Effector memory CD8-positive, alpha-beta T cell (primary cell): ENCODE measurements at places on chromosomes 1 and 21.

DNA sequence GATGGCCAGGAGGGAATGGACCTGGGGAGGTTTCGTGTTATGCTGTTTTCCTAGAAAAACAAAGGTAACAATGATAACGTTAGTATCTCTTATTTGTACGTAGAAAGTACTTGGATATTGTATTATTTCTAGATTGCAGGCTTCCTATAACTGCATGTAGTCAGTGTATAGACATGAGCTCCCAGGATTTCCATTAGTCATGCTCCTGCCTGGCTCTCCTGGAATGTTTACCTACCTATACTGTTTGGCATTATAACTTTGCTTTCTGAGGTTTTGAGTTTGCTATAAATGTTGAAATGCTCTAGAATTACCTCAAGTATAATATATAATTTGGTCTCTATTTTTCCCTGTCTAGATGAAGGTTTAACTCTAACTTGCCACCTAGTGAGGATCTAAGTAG lies 66.1 kb downstream of the TTC3 start:
- no peaks in the 10 kb centered on the region for H3K27me3 ChIP-seq
- H3K27ac ChIP-seq: peak overlapping the region; percentile 62
- H3K4me3 ChIP-seq: no peak overlapping the region
- no peak for DNase-seq

GRCh38 chr1:11054181-11054580 lies 5.6 kb downstream of the SRM start:
- DNase-seq: no peak
- no peaks in the 10 kb centered on the region for H3K27me3 ChIP-seq
- no peak overlapping the region for H3K4me3 ChIP-seq
- peaks cover 25% of the 10 kb centered on the region for H3K36me3 ChIP-seq
- no peak overlapping the region for H3K27ac ChIP-seq

DNA sequence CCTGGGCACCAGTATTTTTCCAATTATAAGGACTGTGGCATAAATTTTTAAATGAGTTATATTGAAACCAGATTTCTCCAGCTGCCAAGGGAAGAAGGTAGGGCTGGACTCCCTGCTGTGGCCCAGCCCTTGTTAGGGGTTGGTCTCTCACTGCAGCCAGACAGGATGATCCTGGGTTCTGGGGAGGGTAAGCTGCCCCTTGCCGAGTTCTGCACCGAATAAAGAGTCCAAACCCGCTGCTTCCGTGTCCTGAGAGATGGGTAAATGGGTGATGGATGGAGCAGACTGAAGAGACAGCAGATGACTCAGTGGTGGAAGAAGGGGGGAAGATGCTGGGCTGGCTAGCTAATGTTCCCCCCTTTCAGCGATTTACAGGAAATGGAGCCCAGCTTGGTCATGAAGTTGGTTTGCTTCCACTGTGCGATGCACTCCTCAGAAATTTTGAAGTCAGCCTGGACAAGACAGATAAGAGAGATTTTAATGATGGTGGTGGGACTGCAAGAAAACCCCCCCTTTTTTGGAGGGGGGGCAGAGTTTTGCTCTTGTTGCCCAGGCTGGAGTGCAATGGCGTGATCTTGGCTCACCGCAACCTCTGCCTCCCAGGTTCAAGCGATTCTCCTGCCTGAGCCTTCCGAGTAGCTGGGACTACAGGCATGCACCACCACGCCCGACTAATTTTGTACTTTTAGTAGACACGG lies 41.4 kb downstream of the YARS1 start:
- no peak overlapping the region for H3K4me3 ChIP-seq
- peaks cover 58% of the 10 kb centered on the region for H3K36me3 ChIP-seq
- H3K27me3 ChIP-seq: no peaks in the 10 kb centered on the region

- H3K4me1 ChIP-seq: peaks cover 1% of the 10 kb centered on the region
- no peaks in the 10 kb centered on the region for H3K36me3 ChIP-seq
- H3K27me3 ChIP-seq: peaks cover 21% of the 10 kb centered on the region
- H3K4me3 ChIP-seq: peak overlapping the region; percentile 67
- no peak for DNase-seq
Observed at GRCh38 chr1:32742199-32742947, 39.8 kb upstream of the SYNC start.

- no peak for DNase-seq
- H3K4me3 ChIP-seq: no peak overlapping the region
- peaks cover 16% of the 10 kb centered on the region for H3K27me3 ChIP-seq
- H3K4me1 ChIP-seq: no peaks in the 10 kb centered on the region
- no peak overlapping the region for H3K27ac ChIP-seq
- H3K36me3 ChIP-seq: no peaks in the 10 kb centered on the region
Observed at GRCh38 chr21:42754270-42754933, 101.0 kb downstream of the PDE9A start.

- H3K4me3 ChIP-seq: no peak overlapping the region
- H3K4me1 ChIP-seq: peaks cover 14% of the 10 kb centered on the region
- no peaks in the 10 kb centered on the region for H3K36me3 ChIP-seq
- no peak overlapping the region for H3K27ac ChIP-seq
Observed at GRCh38 chr1:45864167-45865106, 61.0 kb downstream of the MAST2 start.

DNA sequence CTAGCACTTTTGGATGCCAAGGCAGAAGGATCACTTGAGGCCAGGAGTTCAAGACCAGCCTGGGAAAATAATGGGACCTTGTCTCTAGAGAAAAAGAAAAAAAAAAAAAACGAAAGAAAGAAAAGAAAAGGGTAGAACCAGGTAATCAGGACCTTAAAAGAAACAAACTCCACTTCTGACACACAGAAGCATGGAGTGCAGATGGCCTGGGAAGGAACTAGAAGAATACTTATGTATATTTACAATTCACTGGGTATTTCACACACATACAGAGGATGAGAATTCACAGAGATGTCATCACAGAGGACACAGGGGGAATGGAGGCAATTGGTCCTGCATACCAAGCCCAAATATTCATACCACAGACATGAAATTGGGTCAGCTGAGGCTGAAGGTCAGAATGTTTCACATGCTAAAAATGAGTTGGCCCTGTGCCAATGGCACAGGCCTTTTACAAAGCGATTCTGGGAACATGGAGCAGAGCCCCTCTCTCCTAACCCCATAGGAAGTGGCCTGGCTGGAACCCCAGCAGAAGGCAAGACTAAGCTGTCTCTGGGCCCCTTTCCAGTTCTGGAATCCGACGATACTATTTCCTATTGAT lies 4.4 kb downstream of the B4GALT3 start:
- H3K27me3 ChIP-seq: no peaks in the 10 kb centered on the region
- peak overlapping the region; percentile 60 for H3K27ac ChIP-seq
- peaks cover 49% of the 10 kb centered on the region for H3K4me1 ChIP-seq
- DNase-seq: no peak

GRCh38 chr1:119676571-119677206 lies 28.6 kb upstream of the ZNF697 start:
- H3K27me3 ChIP-seq: peaks cover 47% of the 10 kb centered on the region
- no peak for DNase-seq
- H3K36me3 ChIP-seq: no peaks in the 10 kb centered on the region
- H3K27ac ChIP-seq: no peak overlapping the region

GRCh38 chr1:209667708-209668107 lies 7.5 kb upstream of the G0S2 start:
- peaks cover 3% of the 10 kb centered on the region for H3K36me3 ChIP-seq
- H3K4me1 ChIP-seq: no peaks in the 10 kb centered on the region
- H3K27me3 ChIP-seq: no peaks in the 10 kb centered on the region

GRCh38 chr1:68812333-68812732 lies 315.5 kb upstream of the DEPDC1 start:
- no peaks in the 10 kb centered on the region for H3K27me3 ChIP-seq
- DNase-seq: no peak
- H3K36me3 ChIP-seq: no peaks in the 10 kb centered on the region

- no peak overlapping the region for H3K4me3 ChIP-seq
- no peaks in the 10 kb centered on the region for H3K27me3 ChIP-seq
- no peaks in the 10 kb centered on the region for H3K4me1 ChIP-seq
- H3K27ac ChIP-seq: no peak overlapping the region
Observed at GRCh38 chr21:25314247-25314646, 293.0 kb downstream of the MRPL39 start.

GRCh38 chr1:159510229-159510541 lies 25.6 kb downstream of the OR10J5 start:
- peaks cover 26% of the 10 kb centered on the region for H3K27me3 ChIP-seq
- H3K4me3 ChIP-seq: no peak overlapping the region
- H3K36me3 ChIP-seq: no peaks in the 10 kb centered on the region
- DNase-seq: no peak

GRCh38 chr21:43345746-43346409 lies 81.1 kb downstream of the SIK1 start:
- no peak overlapping the region for H3K27ac ChIP-seq
- no peaks in the 10 kb centered on the region for H3K27me3 ChIP-seq
- H3K36me3 ChIP-seq: no peaks in the 10 kb centered on the region
- no peak overlapping the region for H3K4me3 ChIP-seq
- DNase-seq: no peak
- peaks cover 4% of the 10 kb centered on the region for H3K4me1 ChIP-seq

DNA sequence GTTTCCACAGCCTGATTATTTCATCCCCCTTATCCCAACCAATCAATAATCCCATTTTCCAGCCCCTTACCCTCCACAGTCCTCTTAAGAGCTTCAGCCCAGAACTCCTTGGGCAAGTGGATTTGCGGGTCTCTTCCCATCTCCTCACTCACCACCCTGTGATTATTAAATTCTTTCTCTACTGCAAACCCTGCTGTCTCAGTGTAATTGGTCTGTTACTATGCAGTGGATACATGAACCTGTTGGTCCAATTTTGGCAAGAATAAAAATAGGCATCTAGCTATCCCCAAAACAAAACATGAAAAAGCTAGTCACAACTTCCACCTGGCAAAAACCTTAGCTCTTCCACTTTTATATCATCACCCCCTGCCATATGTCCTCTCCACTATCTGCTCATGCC lies 36.2 kb upstream of the TNFSF4 start:
- no peak overlapping the region for H3K27ac ChIP-seq
- H3K27me3 ChIP-seq: no peaks in the 10 kb centered on the region
- H3K4me1 ChIP-seq: no peaks in the 10 kb centered on the region
- no peak for DNase-seq
- no peaks in the 10 kb centered on the region for H3K36me3 ChIP-seq

DNA sequence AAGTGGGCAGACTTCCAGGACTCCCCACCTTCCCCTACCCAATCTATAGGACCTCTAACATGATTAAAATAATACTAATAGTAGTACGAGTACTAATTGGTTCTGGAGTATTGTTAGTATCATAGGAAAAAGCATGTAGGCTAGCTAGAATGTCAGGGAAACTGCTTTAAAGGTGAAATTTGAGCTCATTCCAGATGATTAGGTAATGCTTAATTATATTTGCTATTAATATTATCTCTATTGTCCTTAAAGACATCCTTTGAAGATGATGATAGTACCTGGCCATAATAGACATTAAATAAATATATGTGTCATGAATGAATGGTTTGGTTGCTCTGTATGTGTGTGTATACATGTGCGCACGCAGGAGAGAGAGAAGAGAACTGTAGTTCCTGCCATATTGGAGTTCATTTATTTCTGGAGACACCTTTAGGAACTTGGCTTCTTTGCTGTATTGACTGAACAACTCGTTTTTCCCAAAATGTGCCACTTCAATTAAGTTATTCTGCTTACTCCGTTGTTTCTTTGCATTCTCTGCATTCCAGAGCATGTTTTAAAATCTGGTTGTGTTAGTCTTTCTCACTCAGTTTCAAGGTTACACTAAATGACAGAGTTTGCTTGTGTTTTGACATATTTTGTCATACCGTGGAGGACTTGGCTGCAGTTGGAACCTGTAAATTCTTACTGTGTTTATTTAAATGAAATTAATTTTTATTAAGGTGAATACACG lies 117.1 kb downstream of the OSBPL9 start:
- H3K4me3 ChIP-seq: no peak overlapping the region
- H3K27ac ChIP-seq: no peak overlapping the region
- no peaks in the 10 kb centered on the region for H3K27me3 ChIP-seq
- peaks cover 44% of the 10 kb centered on the region for H3K4me1 ChIP-seq
- no peak for DNase-seq

GRCh38 chr1:204221271-204221670 lies 7.5 kb upstream of the GOLT1A start:
- H3K27me3 ChIP-seq: peaks cover 19% of the 10 kb centered on the region
- H3K4me1 ChIP-seq: peaks cover 4% of the 10 kb centered on the region

DNA sequence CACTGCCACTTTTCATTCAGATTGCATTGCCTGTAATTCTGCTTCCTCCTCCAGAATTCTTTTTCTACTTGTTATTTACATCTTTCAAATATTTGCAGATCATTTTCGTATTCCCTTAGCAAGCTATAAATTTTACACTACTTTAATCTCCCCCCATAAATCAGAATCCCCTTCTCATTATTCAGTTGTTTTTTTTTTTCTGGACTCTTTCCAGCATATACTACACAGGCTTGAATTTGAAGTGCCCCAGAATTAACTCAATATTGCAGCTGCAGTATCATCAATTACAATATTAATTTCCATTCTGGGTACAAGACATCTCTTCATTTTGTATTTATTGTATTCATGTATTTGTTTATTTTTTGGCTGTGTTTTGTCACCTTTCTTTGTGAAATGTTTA lies 1494.3 kb downstream of the AMY1C start:
- H3K36me3 ChIP-seq: no peaks in the 10 kb centered on the region
- H3K4me3 ChIP-seq: no peak overlapping the region
- no peak overlapping the region for H3K27ac ChIP-seq
- DNase-seq: no peak

DNA sequence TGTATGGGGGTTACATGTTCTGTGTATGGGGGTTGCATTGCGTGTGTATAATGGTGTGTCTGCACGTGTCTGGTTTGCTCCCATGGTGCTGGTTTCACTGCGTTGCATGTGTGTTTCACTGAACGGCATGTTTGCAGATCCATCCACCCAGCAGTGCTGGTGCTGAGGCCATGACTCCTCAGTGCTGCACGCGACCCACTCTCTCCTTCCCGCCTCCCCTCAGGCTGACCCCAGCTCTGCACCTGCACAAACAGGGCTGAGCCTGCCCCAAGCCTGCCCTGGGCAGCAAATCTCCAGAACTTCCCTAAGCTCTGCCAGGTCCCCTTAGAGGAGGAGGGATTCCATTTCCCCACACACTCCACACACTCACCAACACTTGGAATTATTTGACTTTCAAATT lies 18.7 kb downstream of the ACTRT2 start:
- no peaks in the 10 kb centered on the region for H3K4me1 ChIP-seq
- no peak for DNase-seq
- no peak overlapping the region for H3K4me3 ChIP-seq
- no peaks in the 10 kb centered on the region for H3K36me3 ChIP-seq
- H3K27ac ChIP-seq: no peak overlapping the region
- H3K27me3 ChIP-seq: peaks cover 8% of the 10 kb centered on the region

- H3K27me3 ChIP-seq: peaks cover 39% of the 10 kb centered on the region
- DNase-seq: no peak
- H3K4me3 ChIP-seq: no peak overlapping the region
- H3K36me3 ChIP-seq: no peaks in the 10 kb centered on the region
- H3K27ac ChIP-seq: no peak overlapping the region
Observed at GRCh38 chr1:232346844-232347243, 283.1 kb downstream of the SIPA1L2 start.

DNA sequence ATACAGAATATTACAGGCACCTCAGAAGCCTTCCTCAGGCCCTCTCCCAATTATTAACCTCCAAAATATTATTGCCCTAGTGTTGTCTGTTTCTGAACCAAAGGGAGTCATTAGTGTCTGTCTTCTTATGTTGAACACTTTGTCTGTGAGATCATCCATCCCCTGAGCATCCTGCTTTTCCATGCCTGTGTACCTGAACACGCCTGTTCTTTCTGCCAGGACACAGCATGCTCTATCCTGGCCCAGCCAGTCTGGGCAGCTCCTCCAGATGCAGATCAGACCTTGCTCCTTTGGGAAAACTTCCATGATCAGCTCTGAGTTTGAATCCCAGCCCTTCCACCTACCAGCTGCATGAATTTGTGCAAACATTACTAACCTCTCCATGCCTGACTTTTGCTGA lies 11.0 kb upstream of the CDC42 start:
- H3K27me3 ChIP-seq: no peaks in the 10 kb centered on the region
- H3K4me3 ChIP-seq: peak overlapping the region; percentile 62
- peaks cover 40% of the 10 kb centered on the region for H3K4me1 ChIP-seq
